ENCODE measurements at places on chromosomes 1 and 21.

GRCh38 chr1:44154049-44154448 lies 12.6 kb upstream of the KLF18 start:
- DNase-seq = no peak

GRCh38 chr21:27715131-27715530 lies 748.2 kb upstream of the ADAMTS5 start:
- DNase-seq = no peak

DNA sequence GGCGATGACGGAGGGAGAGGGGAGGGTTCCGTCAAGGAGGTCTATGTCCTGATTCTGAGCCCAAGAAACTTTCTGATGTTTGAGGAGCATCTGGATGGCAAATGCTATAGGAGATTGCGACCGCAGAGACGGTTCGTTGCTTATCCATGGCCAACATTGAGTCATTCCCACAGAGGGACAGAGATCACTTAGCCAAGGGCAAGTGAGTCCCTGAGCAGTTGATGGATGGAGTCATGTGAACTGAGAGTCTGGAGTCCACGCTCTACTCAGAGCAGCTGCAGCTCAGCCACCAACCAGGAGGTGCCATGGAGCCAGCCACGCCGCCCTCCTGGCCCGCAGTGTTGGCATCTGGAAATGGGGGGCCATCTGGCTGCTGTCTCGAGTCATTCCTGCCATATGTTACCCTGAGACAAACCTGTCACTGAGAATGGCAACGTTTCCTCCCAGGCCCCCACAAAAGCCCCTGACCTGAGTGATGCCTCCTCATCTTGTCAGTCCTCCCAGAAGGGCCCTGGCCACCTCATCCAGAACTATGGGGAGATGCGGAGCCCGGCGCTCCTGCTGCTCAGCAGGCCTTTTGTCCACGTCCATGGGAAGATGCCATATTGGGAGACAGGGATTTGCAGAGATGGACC lies 58.6 kb downstream of the ATP5PO start:
- DNase-seq = no peak

GRCh38 chr1:2205191-2205952 lies 10.8 kb upstream of the FAAP20 start:
- DNase-seq = peak; percentile 96

DNA sequence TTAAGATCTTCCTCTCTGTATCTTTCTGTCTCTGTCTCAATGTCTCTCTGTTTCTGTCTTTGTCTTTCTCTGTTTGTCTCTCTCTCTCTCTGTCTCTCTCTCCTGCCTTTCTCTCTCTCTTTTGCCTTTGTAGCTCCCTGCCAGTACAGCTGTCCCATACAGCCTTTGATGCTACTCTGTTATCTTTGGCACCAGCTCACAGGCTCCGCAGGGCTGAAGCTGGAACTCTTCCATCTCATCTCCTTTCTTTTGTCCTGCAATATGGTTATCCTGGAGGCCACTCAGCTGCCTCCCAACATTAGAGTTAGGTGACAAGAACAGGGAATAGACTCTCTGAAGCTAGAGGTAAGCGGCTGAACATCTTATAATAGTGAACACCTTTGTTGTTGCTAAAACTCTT lies 354.3 kb upstream of the NEGR1 start:
- DNase-seq = no peak

DNA sequence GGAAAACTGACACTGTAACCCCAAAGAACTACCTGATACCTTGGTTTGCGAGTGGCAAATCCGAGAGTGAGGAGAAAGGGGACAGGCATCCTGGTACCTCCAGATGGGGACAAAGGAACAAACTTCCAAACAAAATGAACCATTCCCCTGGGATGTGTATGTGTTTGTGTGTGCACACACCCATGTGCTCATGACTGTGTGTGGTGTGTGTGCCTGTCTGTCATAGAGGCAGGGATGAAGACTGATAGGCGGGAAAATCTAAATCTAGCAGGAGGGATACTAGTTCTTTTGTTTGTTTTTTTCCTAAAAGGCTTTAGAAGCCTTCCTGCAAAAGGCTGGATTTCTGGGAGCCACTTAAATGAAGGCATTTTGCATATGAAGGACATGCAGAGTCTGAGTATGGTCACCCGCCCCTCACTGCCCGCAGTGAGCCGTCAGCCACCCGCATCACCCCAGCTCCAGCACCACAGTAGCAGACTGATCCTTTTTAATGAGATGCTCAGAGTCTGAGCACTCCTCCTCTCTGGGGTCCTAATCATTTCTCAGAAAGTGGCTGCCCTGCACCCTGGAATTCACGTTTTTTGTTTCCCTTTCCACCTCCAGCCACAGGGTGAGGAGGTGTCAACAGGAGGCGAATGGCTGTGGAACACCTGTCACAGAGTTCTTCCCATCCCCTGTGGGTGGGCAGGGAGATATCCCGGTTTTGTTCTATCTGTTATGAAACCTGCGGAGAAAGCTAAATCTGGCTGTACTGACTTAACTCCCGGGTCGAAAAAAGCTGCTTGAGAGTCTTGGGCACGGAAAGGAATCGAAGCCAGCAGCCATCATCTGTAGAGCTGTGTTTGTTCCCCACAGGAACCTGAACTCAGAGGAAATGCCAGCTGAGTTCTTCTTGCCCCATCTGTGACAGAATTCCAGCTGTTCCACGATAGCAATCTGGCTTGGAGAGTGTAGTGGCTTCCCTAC lies 34.9 kb downstream of the UTP25 start:
- no peak for DNase-seq

- DNase-seq = no peak
These were observed at the start of gene PLEKHG5 for GRCh38 chr1:6491480-6491962. PLEKHG5 (minus strand) TSS chr1:6491667; CDS start chr1:6477571, 14,096 bp downstream.
